H4 (cell line): ENCODE measurements at places on chromosomes 1 and 21.

DNA sequence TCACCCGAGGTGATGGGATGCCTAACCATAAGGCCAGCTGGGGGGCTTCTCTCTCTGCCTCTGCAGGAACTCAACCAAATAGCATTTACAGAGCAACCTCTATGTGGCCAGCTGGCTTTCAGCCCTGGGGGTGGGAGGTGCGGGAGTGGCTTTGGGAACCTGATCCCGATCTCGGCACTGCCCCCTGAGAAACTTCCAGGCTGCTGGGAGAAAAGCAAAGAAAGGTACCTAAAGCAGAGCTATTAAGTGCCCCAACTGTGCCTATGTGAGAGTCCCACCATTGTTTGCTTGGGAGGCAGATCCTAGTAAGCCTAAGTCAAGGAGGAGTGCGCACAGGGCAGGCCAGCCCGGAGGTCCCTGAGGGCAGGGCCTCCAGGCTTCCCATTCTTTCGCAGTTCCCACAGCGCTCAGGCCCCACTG, 7.0 kb downstream of the KRTCAP2 start:
- DNase-seq, result no peak

GRCh38 chr1:56477164-56478111, 101.9 kb downstream of the PLPP3 start:
- DNase-seq, result no peak

- DNase-seq, result no peak
Observed at GRCh38 chr1:156492591-156493080, 7.9 kb downstream of the MEF2D start.

GRCh38 chr1:181453541-181454201, 29.6 kb upstream of the CACNA1E start:
- DNase-seq, result no peak

GRCh38 chr1:75786901-75787493, 941 bp downstream of the RABGGTB start:
- DNase-seq, result no peak

GRCh38 chr1:21511579-21512522, 2.6 kb downstream of the ALPL start:
- DNase-seq, result peak; percentile 93

- no peak for DNase-seq
Observed at GRCh38 chr1:205434738-205435137, 12.9 kb upstream of the LEMD1 start.

DNA sequence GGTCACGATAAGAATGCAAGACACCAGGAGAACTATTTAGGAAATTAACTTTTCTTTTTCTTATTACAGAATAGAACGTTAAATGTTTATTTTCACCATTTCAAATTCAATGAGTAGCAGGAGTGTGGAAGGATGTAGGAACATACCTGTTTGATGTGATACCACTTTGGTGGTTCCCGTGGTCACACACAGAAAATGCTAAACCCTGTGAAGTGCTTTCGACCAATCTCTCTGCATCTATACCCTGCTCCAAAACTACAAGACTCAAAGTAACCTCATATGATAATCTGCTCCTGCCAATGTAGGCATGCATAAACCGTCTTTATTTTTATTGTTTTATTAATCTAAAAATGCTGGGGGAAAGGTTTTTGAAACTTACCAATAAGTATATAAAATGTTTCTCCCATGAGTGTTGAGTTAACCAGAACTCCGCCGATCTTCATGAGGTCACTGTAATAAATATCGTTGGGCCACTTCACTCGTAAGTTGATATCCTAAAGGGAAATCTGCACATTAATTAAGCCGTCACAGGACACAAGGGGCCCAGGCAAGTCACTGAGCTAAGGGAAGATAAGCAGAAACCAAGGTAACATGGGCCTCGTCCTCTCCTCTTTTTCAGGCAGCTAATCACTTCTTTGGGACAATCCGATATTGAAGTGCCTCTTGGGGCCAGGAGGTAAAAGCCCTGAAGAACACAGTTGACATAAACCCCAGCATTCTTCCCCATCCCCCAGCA, 60.6 kb downstream of the SIM2 start:
- DNase-seq, result no peak

DNA sequence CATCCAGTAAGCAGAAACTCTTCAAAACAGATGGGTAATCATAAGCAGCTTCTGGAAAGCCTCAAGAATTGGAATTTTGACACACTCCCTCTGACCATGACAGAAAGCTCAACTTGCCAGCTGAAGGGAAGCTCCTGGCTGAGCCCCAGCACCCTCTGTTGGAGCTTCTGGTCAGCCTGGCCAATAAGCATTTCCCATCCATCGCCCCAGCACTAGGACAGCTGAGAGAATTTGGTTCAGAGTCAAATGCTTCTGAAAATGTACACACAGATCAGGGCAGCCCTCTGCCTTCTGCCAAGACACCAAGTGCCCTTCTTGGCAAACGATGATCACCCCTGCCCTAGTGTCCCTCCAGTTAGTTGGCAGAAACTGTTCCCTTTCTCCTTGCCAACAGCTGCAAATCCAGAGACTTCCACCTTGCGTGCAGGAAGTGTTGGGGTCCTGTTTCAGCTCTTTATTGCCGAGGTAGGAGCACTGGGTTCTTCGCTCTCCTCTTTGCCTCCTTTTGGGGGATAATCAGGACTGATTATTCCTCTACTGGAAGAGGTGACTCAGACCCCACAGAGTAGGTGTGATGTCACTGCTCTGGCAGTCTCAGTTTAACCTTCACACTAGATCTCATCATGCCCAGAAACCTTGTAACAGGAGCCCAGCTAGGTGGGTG, 11.9 kb downstream of the PIGV start:
- DNase-seq, result peak; percentile 62

- DNase-seq, result no peak
Observed at GRCh38 chr1:229066591-229066990, 204.3 kb upstream of the RAB4A start.

- DNase-seq, result no peak
Observed at GRCh38 chr1:30110846-30111245, 612.5 kb downstream of the MATN1 start.

- no peak for DNase-seq
Observed at GRCh38 chr21:34018910-34019309, 54.5 kb upstream of the MRPS6 start.

- no peak for DNase-seq
Observed at GRCh38 chr1:53605181-53605580, 133.8 kb downstream of the GLIS1 start.

- no peak for DNase-seq
Observed at GRCh38 chr21:41321211-41321907, 4.8 kb downstream of the FAM3B start.
